ENCODE measurements at places on chromosomes 16 and 17.

GRCh38 chr16:56744996-56745640 is 15.2 kb downstream of the NUP93 start:
- no peak for DNase-seq

DNA sequence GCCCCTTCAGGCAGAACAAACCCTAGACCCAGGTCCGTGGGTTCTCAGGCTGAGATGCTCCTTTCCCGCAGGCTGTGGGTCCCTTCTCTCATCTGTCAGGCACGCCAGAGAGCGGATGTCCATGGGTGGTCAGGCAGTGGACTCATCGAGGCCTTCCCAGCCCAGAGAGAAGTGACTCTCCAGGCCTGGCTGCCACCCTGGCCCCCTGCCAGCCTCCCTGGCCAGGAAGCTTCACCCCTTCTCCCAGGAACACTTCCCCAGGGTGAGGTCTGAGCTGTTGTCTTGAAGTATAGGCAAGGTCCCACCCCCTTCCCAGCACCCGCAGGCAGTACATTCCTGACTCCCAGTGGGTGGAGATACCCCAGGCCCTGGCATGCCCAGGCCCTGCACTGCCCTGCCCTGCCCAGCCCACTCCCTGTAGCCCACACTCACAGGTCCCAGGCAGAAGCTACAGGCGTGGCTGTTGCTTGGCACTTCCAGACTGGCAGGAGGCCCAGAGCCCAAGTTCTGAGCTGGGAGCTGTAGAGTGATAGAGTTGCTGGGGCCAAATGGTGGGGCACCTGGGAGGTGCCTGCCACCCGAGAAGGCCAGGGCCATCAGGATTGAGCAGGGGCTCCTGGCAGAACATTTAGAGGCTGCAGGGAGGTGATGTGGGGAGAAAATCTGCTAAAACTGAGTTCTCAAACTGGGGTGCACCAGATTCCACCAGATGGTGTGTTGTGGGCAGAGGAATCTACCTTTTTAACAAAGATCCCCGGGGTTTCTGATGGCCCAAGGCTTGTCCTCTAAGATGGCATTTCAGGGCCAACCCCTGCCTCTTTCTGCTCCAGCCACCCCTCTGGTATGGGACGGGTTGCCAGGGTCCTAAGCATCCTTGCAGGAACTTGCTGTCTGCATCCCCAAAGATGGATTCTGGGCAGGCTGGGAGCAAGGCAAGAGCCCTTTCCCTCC is 6.7 kb downstream of the ITGA3 start:
- no peak for DNase-seq

DNA sequence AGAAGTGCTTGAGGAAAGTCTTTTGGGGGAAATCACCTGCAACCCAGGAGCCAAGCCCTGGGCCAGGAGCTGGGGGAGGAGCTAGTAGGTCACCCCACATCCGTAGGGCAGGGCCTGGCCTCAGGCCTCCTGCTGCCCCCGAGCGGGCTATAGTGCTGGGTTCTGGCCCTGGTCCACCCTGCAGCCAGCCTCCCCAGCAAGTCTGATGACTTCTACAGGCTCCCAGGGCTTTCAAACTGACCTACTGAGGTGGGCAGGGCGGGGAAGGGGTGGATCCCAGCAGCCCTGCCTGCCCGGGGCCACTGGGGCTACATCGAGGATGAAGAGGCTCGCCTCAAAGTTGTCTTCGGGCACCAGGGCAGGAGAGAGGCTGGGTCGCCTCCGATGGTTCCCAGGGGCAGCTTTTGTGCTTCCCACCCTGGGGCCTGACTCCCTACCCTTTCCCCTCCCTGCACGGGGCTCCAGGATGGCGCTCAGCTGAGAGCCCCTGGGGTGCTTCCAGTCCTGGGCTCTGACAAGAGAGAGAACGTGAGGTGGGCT is 5.0 kb downstream of the CENPX start:
- DNase-seq: no peak

DNA sequence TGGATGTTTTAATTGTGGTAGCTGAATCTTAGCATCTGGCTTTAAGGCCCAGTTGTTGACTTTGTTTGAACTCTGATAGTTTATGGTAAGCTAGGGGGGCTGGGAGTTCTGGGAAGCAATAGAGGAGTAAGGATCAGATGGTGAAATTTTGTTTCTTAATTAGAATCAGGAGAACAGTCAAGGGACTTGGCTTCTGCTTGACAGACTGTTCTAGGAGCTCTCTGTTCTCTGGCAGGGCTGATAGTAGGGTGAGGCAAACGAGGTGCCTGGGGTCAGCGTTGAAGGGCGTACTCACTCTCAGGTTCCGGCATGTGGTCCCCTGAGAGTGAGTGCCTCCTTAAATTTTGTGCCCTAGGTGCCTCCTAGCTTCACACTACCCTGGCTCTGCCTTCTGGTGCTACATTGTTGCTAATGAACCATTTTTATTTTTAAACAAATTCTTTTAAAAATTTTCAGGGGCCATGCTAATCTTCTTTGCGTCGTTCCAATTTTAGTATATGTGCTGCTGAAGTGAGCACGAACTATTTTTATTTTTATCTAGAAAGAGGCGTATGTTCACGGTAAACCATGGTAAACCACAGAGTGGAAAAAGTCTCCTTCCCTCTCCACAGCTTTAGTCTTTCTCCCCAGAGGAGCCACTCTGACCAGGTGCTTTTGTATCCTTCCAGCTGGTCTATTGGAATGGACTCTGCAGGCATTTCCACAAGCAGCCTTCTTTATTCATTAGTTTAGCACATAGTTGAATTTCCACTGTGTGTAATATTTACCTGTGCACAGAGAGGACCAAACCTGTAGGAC is 19.7 kb downstream of the SLC7A6 start:
- DNase-seq: no peak

GRCh38 chr17:39735882-39736281 is 1.9 kb upstream of the GRB7 start:
- no peak for DNase-seq

DNA sequence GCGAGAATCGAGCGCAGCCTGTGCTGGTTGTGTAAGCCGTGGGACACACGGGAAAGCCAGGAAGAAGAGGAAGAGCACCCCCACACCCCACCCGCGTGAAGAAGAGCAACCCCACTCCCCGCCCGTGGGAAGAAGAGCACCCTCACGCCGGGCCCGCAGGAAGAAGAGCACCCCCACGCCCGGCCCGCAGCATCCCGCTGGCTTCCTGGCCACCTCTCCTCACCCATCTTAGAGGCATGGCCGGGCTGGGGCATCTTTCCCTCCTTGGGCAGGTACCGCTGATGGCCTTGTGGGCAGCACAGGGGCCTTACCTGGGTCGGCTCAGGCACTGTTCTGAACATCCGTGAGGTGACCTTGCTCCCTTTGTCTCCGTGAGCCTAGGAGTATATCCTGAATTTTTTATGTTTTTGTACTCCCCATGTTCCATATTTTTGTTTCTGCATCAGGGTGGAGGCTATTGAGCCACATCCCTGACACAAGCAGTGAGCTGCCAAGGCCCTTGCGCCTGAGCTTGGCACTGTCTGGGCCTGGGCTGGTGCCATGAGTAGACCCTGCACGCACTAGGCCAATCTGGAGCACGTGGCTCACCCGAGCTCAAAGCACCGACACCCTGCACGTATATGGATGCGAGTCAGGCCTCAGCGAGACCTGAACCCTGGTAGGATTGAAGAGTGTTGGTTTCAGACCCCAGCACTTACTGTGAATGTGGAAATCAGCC is 71.4 kb upstream of the KCTD5 start:
- DNase-seq: no peak
